Neural progenitor cell (in vitro differentiated cells): ENCODE measurements at places on chromosomes 1 and 21.

- peak; percentile 68 for DNase-seq
- no peak overlapping the region for H3K27ac ChIP-seq
- H3K36me3 ChIP-seq, result peaks cover 18% of the 10 kb centered on the region
- no peaks in the 10 kb centered on the region for H3K27me3 ChIP-seq
- no peak overlapping the region for H3K4me3 ChIP-seq
- peaks cover 10% of the 10 kb centered on the region for H3K4me1 ChIP-seq
Observed at GRCh38 chr1:10338047-10338446, 60.8 kb upstream of the PGD start.

DNA sequence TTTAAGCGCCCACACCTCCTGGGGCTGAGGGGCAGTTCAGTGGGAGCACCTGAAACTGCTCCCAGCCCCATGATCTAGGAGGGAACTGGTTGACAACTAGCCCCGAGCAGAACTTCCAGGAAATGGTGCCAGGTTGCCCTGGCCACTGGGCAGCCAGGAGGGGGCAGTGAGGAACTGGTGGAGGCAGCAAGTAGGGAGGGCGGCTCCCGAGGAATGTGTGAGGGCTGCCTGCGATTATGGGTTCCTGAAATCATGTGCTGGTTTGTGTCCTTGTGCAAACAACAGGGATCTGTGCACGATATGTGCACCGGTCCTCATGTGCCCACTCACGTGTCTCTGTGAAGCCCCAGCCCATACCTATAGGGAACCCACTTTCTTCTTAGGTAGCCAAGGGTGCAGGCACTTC, 9.9 kb downstream of the GPR3 start:
- H3K27ac ChIP-seq, result peak overlapping the region; percentile 13
- H3K27me3 ChIP-seq, result no peaks in the 10 kb centered on the region
- peaks cover 67% of the 10 kb centered on the region for H3K4me1 ChIP-seq
- H3K4me3 ChIP-seq, result no peak overlapping the region
- DNase-seq, result peak; percentile 59

DNA sequence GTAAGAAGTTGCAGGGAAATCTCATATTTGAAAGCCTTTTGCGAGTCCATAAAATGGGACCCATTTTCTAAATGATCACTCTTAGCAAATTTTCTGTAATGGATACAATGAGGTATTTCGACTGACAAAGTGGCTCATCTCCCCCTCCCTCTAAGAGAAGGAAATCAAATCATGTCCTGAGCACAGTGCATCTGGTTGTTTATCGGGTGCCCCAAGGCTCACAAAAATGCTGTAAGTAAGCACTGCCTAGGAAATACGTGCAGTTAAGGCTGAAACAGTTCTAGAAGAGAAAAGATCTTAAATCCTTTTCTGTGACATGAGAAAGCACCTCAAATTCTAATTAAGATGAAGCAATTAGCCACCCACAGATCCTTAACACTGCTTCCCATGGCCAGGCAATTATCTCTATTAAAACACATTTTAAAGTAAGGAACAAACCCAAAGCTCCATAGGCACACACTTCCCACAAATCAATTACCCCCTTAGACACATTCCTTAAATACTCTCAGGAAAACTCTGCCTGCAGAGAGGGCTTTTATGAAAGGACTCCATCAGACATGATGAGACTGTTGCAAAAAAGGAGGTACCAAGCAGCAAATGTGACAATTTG, 216.3 kb downstream of the KCNH1 start:
- no peaks in the 10 kb centered on the region for H3K27me3 ChIP-seq
- no peak overlapping the region for H3K4me3 ChIP-seq
- peaks cover 24% of the 10 kb centered on the region for H3K4me1 ChIP-seq
- peak overlapping the region; percentile 91 for H3K27ac ChIP-seq
- peak; percentile 64 for DNase-seq

GRCh38 chr1:177984136-177984525, 14.3 kb upstream of the SEC16B start:
- peak; percentile 63 for DNase-seq
- H3K27ac ChIP-seq, result no peak overlapping the region
- H3K27me3 ChIP-seq, result no peaks in the 10 kb centered on the region
- peaks cover 12% of the 10 kb centered on the region for H3K4me1 ChIP-seq
- no peaks in the 10 kb centered on the region for H3K36me3 ChIP-seq

GRCh38 chr1:2495546-2495945, 19.5 kb downstream of the PLCH2 start:
- no peaks in the 10 kb centered on the region for H3K27me3 ChIP-seq
- DNase-seq, result no peak
- no peaks in the 10 kb centered on the region for H3K4me1 ChIP-seq
- no peaks in the 10 kb centered on the region for H3K36me3 ChIP-seq
- H3K4me3 ChIP-seq, result no peak overlapping the region
- no peak overlapping the region for H3K27ac ChIP-seq

DNA sequence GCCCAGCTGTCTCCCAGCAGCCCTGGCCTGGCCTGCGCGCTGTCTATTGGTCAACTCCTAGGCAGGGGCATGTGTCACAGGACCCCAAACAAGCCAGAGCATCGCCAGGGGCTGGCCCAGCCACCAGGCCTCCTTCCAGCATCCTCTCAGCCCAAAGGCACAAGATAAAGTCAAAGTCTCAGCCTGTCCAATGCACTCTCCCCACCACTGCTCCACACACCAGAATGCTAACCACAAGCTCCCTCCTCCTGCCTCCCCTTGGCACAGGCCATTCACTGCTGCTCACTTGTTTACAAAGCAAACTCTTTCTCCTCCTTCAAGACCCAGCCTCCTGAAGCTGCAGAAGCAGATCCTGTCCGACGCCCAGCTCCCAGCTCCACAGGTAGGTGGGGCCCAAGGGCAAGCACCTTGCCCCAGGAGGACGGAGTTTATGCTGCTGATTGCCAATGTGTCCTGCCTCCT, 133.4 kb downstream of the DMRTB1 start:
- H3K4me3 ChIP-seq, result no peak overlapping the region
- no peak overlapping the region for H3K27ac ChIP-seq
- no peaks in the 10 kb centered on the region for H3K27me3 ChIP-seq
- H3K36me3 ChIP-seq, result no peaks in the 10 kb centered on the region
- no peaks in the 10 kb centered on the region for H3K4me1 ChIP-seq
- peak; percentile 29 for DNase-seq
